ENCODE measurements at places on chromosomes 12 and 14. TPM values are rescaled to one million over a fixed set of nuclear protein-coding genes. Genes with fewer than 3 reads are reported as not detected.

- DNase-seq, result peak; percentile 30
- no peaks in the 10 kb centered on the region for H3K27me3 ChIP-seq
- peaks cover 23% of the 10 kb centered on the region for H3K4me1 ChIP-seq
- H3K4me3 ChIP-seq, result peak overlapping the region; percentile 5
Observed at GRCh38 chr12:12474931-12475795, 87.5 kb downstream of the DUSP16 start.

DNA sequence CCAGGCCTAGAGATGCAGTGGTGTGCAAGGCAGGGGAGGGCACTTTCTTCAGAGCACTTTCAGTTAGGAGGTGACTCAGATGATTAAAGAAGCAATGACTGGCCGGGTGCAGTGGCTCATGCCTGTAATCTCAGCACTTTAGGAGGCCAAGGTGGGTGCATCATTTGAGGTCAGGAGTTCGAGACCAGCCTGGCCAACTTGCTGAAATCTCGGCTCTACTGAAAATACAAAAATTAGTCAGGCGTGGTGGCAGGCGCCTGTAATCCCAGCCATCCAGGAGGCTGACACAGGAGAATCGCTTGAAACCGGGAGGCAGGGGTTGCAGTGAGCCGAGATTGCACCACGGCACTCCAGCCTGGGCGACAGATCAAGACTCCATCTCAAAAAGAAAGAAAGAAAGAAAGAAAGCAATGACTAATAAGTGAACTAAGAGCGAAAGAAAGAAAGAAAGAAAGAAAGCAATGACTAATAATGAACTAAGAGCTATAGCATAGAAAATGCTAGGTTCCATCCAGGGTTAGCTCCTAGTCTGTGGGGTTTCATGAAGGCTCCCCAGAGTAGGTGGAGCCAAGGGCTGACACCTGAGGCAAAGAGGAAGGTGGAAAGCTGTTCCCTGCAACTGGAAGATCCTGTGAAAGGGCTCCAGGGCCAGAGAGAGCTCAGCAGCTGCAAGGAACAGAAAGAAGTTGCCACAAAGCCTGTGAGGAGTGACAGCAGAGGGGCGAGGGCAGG is 334.5 kb downstream of the CACNA1C start:
- no peak for DNase-seq
- H3K27ac ChIP-seq, result no peak overlapping the region
- no peaks in the 10 kb centered on the region for H3K27me3 ChIP-seq
- H3K4me1 ChIP-seq, result no peaks in the 10 kb centered on the region
- no peak overlapping the region for H3K4me3 ChIP-seq

- no peak overlapping the region for H3K27ac ChIP-seq
- no peaks in the 10 kb centered on the region for H3K4me1 ChIP-seq
- H3K4me3 ChIP-seq, result no peak overlapping the region
- H3K27me3 ChIP-seq, result no peaks in the 10 kb centered on the region
- no peak for DNase-seq
- H3K36me3 ChIP-seq, result no peaks in the 10 kb centered on the region
Observed at GRCh38 chr12:97813301-97813700, 350.7 kb downstream of the RMST start.

DNA sequence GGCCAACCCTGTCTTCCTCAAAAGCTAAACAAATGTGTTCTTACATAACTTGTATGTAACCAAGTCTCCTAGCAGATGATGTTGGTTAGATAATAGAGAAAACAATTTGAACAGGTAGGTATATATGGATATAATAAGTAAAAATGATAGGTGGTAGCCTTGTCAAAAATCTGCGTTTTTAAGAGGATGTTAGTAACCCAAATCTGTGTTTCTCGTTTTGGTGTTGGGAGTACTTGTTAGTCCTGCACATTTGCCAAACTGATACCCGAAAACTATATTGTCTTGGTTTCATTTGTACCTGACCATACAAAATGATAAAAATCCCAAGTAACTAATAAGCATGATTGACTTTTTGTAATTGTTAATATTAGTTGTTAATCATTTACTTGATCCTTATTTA is 8.1 kb downstream of the SRSF5 start:
- H3K36me3 ChIP-seq, result peaks cover 44% of the 10 kb centered on the region
- H3K27me3 ChIP-seq, result no peaks in the 10 kb centered on the region
- DNase-seq, result no peak
- no peak overlapping the region for H3K27ac ChIP-seq
- H3K4me3 ChIP-seq, result no peak overlapping the region
- H3K4me1 ChIP-seq, result peaks cover 41% of the 10 kb centered on the region

- no peak overlapping the region for H3K4me3 ChIP-seq
- H3K27ac ChIP-seq, result no peak overlapping the region
- H3K27me3 ChIP-seq, result no peaks in the 10 kb centered on the region
- H3K36me3 ChIP-seq, result no peaks in the 10 kb centered on the region
- no peaks in the 10 kb centered on the region for H3K4me1 ChIP-seq
Observed at GRCh38 chr12:80869264-80869663, 68.5 kb downstream of the LIN7A start.

GRCh38 chr12:16335838-16336237 is 11.6 kb upstream of the MGST1 start:
- H3K27ac ChIP-seq, result no peak overlapping the region
- no peak overlapping the region for H3K4me3 ChIP-seq
- H3K27me3 ChIP-seq, result no peaks in the 10 kb centered on the region
- no peaks in the 10 kb centered on the region for H3K4me1 ChIP-seq
- no peak for DNase-seq
- no peaks in the 10 kb centered on the region for H3K36me3 ChIP-seq

Gene CABP1
- not detected for polyA plus RNA-seq

DNA sequence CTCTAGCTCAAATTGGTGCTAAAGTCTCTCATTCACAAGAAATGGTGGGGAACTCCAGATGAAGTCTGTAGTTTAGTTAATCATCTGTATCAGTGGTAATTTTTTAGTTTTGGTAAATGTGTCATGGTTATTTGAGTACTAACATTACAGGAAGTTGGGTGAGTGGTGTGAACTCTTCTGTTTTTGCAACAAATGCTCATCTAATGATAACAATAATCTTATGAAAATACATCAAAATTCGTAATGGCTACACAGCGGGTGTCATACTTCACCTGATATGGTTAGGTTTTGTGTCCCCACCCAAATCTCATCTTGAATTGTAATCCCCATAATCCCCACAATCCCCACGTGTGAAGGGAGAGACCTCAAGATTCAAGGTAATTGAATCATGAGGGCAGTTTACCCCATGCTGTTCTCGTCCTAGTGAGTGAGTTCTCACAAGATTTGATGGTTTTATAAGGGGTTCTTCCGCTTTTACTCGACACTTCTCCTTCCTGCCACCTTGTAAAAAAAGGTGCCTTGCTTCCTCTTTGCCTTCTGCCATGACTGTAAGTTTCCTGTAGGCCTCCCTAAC is 209.3 kb upstream of the FOXN3 start:
- H3K27me3 ChIP-seq, result no peaks in the 10 kb centered on the region
- no peak for DNase-seq
- H3K27ac ChIP-seq, result no peak overlapping the region
- H3K4me3 ChIP-seq, result no peak overlapping the region

DNA sequence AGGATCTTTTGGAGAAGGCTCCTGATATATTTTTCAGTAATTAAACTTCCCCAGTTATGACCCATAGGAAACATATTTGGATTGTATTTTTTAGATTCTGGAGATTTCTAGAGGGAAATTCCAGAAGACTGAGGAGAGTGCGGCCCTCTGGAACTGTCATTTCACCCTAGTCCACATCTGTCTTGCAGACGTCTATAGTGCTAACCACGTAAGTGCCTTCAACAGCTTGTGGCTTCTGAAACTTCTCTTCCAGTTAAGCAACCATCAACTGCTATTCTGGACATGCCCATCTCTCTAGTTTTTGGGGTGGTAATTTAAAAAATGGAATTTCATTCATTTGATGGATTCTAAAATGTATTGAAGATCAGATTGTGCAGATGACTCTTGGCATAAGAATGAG is 1098.8 kb downstream of the TMEM121 start:
- H3K27me3 ChIP-seq, result no peaks in the 10 kb centered on the region
- no peak overlapping the region for H3K27ac ChIP-seq
- H3K4me1 ChIP-seq, result peaks cover 7% of the 10 kb centered on the region

DNA sequence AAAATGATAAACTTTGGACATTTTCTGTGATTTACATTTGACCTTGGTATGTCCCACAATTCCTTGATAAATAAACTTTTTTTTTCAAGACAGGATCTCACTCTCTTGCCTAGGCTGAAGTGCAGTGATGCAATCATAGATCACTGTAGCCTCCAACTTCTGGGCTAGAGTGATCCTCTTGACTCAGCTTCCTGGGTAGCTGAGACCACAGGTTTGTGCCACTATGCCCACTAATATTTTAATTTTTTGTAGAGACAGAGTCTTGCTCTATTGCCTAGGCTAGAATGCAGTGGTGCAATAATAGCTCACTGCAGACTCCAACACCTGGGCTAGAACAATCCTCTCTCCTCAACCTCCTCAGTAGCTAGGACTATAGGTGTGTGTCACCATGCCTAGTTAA is 79.1 kb upstream of the PTGDR start:
- H3K4me3 ChIP-seq, result no peak overlapping the region
- H3K27ac ChIP-seq, result no peak overlapping the region
- H3K36me3 ChIP-seq, result no peaks in the 10 kb centered on the region
- DNase-seq, result no peak

Measured in CD8-positive, alpha-beta memory T cell (primary cell).